Calu3 (cell line): ENCODE measurements at places on chromosomes 12 and 14.

- DNase-seq: no peak
Measured at GRCh38 chr14:44988694-44989093, 26.7 kb downstream of the TOGARAM1 start.

GRCh38 chr12:119676573-119676972, 8.6 kb downstream of the PRKAB1 start:
- no peak for DNase-seq

GRCh38 chr14:30230719-30231118, 303.1 kb upstream of the PRKD1 start:
- no peak for DNase-seq

DNA sequence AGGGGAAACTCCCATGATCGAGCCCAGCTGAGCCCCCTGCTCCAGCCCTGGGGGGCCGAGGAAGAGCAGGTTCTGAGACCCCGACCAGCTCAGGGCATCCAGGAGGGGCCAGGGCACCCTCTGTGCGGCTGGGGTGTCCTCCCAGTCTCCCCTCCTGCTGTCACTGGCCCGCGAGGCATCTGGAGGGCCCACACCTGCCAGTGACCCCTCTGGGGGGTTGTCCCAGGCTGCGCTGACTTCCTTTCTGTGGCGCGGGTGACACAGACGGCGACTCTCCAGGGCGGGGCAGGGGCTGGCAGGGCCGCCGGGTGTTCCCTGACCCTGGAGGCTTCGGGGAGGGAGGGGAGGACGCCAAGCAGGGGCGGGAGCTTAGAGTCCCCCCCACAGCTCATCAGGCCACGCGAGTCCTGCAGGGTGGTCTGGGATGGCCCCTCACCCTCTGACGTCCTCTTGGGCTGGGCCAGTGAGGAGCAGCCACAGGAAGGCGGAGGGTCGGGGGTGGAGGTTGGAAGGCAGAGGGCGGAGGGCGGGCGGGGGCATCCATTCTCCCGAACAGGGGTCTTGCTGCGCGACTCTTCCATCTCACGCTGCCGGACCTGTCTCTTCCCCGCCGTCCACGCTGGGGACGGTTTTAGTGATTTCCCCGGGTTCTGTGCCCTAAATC, 38.6 kb upstream of the FBRSL1 start:
- no peak for DNase-seq

GRCh38 chr14:104593241-104593701, 11.3 kb downstream of the TMEM179 start:
- DNase-seq: no peak

GRCh38 chr12:124716208-124717130, 147.2 kb downstream of the SCARB1 start:
- no peak for DNase-seq

GRCh38 chr12:68229956-68230355, 4.3 kb upstream of the IL26 start:
- DNase-seq: no peak

DNA sequence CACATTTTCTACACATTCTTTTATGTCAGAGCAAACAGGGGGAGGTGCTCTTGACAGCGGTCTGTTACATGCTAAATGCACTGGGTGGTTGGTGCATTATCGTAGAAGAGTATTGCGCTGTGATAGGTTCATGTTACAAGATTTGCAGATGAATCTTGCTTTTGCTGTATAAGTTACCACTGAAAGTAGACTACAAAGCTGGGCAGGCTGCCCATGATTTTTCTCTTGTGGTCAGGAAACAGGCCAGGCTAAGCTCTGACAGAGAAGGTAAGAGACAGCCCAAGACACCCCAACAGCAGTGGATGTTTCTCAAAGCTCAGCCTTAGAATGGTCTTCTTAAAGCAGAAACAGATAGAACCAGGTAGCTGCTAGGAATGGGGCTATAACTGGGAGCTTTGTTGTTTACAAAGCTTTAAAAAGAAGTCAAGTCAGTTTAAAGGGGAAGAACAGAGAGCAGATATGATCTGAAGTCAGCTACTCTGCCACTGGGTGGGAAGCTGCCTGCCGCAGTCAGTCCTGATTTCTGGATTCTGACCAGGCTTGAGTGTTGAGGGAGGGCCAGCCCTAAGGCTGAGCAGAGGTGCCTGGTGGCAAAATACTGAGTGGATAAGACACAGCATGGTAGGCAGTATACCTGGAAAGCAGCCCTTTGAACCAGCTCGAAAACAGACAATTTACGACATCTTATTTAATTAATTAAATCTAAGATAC, 9.4 kb downstream of the KCNA1 start:
- DNase-seq: no peak

DNA sequence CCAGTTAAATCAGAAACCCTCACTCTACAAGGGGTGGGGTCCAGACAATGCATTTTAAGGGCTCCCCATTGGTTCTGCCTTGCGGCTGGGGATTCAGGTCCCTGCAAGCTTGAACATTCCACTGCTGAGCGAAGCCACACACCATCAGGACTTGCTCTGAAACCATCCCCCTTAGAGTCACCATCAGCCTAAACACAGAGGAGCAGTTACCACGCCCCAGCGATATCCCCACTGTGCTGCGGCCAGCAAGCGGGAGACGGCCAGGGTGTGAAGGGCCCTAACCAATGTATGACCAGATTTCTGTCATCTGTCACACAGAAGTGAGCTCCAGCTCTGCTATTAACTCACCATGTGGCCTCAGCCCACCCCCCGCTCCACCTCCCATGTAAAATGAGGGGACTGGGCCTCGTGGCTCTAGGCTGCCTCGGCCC, 29.7 kb downstream of the CCDC88C start:
- DNase-seq: no peak

DNA sequence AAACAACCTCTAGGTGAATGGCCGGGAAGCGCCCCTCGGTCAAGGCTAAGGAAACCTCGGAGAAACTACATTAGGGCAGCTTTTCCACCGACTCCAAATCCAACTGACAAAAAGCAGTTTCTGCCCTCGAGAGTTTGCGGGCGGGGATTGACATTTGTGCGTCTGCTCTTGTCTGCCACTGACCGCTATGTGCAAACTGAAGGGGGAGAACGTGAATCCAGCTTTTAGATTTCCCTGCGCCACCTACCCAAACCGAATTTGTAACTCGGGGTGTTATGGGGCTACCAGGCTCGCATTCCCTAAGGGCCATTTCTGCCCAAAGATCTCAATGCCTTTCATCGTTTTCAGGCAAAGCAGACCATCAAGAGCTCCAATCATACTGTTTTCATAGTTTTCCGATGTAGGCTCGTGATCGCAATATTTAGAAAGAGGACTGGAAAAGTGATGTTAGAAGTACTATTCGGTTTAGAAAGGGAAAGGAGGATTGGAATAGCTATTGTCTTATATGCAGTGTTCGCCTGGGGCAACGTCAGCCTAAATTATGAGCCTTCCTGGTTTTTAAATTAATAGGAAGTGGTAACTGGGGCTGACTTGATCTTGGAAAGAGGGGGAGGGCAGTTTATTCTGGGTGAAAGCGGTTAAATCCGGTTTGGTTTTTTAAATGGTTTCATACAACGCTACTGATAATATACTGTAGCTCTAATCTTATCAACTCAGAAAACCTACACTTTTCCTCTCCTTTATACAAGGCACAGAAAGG, 45.4 kb downstream of the BCAT1 start:
- no peak for DNase-seq
